NB4 (cell line): ENCODE measurements at places on chromosomes 13 and 19.

DNA sequence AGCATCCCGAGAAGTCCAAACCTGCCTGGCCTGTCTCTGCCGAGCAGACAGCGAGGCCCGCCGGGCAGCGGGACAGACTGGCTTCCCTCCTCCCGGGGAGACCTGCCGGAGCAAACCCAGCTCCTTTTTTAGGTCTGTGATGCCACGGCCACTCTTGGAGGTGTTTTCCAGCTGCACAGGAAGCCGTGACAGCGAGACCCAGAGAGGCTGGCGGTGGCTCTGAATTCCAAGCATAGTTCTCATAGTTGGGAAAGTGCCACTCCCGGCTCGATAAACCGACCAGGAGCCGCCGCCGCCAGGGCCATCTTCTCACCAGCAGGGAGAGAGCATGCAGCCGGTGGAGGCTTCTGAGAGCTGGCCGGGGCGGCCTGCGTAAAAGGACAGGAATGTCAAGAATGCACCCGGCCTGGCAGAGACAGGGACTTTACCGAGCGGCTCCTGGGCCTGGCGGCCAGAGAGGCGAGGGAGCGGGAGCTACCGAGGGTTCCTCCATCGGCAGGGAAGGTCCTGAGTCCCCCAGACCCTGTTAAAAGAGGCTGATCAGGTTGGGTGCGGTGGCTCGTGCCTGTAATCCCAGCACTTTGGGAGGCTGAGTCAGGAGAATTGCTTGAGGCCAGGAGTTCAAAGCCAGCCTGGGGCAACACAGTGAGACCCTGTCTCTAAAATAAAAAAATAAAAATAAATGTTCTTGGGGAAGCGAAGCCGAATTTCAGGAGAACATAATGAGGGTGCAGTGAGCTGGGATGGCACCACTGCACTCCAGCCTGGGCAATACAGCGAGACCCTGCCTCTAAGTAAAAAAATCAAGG is 64.9 kb downstream of the GADD45B start:
- no peak for DNase-seq

- DNase-seq, result peak; percentile 51
Observed at GRCh38 chr19:7534531-7535046, 928 bp upstream of the PNPLA6 start.

DNA sequence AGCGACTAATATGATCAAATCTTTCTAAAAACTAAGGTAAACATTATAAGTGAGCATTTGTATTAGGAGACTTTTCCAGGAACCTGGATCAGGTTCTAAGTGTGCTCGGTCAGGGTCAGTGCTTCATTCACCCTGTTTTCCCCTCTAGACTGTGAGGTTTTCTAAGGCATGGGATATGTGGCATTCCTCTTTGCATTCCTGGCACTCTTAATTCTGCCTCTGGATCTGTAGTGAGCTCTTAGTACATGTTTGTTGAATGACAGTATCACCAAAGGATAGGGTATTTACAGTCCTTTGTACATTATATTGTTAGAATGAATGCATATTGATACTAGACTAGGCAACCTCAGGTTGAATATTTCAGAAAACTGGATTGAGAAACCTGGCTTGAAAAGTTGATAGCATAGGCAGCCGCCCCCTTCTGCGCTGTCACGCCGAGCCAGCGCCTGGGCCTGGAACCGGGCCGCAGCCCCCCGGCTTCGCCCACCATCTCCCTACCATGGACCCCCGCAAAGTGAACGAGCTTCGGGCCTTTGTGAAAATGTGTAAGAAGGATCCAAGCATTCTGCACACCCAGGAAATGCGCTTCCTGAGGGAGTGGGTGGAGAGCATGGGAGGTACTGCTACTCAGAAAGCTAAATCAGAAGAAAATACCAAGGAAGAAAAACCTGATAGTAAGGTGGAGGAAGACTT is 156.5 kb downstream of the KCNRG start:
- DNase-seq, result no peak

DNA sequence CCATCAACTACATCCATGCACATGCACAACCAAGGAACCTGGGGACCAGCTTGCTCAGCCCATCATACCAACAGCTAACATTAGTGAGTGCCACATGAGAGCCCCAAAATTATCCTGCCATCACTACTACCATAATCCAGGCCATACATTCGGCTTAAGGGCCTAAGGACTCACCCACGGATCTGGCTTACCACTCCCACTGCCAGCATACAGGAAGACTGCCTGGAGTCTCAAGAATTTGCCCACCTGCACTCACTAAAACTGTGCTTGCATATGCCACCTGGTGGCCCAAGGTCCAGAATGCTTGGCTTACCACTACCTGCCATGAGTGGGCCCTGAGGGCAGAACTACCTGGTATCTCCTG is 1562.9 kb upstream of the PRR20A start:
- no peak for DNase-seq

- DNase-seq, result peak; percentile 75
Observed at GRCh38 chr19:947707-948539, 22.1 kb downstream of the ARID3A start.

- DNase-seq, result no peak
Observed at GRCh38 chr13:42808341-42808940, 27.1 kb downstream of the FAM216B start.

- DNase-seq, result no peak
Observed at GRCh38 chr13:59658027-59658737, 505.5 kb downstream of the DIAPH3 start.

- no peak for DNase-seq
Observed at GRCh38 chr13:46617885-46618284, 64.9 kb downstream of the LRCH1 start.

DNA sequence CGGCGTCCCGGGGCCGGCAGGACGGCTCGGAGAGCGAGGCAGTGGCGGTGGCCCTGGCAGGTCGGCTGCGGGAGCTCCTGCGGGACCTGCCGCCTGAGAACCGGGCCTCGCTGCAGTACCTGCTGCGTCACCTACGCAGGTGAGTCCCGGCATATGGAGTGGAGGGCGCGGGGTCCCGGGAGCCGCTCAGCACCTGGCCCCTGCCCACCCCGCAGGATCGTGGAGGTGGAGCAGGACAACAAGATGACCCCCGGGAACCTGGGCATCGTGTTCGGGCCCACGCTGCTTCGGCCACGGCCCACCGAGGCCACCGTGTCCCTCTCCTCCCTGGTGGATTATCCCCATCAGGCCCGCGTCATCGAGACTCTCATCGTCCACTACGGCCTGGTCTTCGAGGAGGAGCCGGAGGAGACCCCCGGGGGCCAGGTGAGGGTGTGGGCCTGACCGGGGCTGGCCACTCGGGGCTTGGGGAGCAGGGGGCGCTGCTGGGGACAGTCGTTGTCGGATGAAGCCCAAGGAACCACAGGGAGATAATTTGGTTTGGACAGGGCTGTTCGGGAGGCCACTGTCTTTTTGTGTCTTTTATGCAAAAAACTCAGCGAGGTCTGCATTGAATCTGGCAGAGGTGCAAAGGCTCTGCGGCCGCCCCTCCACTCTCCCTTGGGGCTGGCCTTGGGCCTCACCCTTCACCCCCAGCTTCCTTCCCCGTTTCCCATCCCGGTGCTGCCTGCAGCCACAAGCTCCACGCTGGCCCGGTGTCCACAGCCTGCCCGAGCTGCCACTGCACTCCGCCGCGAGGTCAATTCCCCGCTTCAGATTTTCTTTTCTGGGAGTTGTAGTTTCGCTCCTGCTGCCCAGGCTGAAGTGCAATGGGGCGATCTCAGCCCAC is 12.0 kb downstream of the POLR2E start:
- DNase-seq, result no peak

- DNase-seq, result peak; percentile 31
Observed at GRCh38 chr13:110422913-110423688, 116.0 kb downstream of the COL4A2 start.

- peak; percentile 58 for DNase-seq
Observed at GRCh38 chr13:40665126-40666044, 1.1 kb downstream of the FOXO1 start.

GRCh38 chr19:15111758-15112157 is 4.6 kb downstream of the SYDE1 start:
- DNase-seq, result no peak

GRCh38 chr13:102443249-102443648 is 41.4 kb upstream of the FGF14 start:
- no peak for DNase-seq

DNA sequence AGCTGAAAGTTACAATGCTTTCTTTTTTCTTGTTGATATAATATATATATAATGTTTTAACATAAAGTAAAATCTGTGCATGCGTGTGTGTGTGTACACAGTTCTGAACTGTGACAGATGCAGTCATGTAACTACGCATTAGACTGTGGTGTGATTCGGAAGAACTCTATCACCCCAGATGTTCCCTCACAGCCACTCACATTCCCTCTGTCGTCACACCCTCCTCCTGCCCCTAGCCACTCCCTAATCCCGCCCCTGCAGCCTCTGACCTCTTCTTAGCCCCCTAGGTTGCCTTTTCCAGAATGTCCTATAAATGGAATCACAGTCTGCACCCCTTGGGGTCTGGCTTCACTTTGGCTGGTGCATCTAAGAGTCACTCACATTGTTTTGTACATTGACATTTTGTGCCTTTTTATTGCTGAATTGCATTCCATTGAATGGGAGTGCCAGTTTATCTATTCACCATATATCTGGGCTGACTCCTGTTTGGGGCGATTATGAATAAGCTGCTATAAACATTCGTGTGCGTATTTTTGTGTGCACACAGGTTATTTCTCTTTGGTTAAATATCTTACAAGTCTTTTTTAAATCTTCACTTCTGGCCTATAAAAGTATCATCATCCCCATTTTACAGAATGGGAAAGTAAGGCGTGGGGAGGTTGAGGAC is 20.4 kb downstream of the DHRS12 start:
- no peak for DNase-seq

DNA sequence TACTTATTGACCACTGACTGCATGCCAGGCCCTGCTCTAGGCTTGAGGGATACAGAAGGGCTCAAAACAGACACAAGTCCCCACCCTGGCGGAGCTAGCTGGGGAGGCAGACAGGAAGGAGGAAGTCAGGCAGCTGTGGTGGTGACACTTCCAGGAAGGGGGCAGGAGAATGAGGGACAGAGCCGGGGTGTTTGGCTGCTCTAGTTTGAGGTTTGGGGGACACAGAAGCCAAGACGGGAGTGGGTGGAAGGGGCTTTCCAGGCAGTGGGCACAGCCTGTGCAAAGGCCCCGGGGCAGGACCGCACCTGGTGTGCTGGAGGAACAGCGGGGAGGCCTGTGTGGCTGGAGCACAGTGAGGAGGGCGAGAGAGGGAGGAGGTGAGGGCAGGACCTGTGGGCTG is 4.0 kb downstream of the MRPL54 start:
- DNase-seq, result no peak

GRCh38 chr13:91291078-91291477 is 56.4 kb upstream of the MIR17HG start:
- no peak for DNase-seq

DNA sequence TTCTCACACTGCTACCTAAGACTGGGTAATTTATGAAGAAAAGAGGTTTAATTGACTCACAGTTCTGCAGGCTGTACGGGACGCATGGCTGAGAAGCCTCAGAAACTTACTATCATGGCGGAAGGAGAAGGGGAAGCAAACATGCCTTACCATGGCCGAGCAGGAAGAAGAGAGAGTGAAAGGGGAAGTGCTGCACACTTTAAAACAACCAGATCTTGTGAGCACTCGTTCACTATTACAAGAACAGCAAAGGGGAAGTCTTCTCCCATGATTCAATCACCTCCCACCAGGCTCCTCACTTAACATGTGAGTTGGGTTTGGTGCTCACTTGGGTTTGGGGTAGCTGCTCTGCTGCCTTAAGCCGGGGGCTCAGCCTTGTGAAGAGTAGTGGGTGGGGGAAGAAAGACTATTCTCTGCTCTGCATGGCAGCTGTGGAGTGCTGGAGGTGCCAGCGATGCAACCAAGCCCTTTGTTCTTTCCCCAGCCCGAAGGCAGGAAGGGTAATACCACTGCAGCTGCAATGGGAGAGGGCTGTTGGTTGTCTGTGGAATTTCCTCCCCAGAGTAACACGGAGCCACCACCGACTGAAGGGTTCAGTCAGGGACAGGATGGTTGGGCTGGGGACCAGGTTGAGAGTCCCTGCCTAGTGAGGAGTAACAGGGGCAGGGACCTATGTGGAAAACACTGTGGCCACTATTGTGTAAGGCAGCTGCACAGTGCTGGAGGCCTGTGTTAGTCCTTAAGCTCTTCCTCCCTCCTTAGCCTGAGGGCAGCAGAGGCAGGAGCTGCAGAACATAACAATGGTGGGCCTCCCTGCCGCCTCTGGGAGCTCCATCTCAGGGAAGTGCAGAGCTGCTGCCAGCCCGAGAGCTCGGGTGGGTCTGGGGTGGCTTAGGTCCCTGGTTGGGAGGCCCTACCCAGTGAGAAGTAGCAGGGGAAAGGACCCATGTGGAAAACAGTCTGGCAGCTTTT is 1262.5 kb downstream of the EFNB2 start:
- peak; percentile 70 for DNase-seq

DNA sequence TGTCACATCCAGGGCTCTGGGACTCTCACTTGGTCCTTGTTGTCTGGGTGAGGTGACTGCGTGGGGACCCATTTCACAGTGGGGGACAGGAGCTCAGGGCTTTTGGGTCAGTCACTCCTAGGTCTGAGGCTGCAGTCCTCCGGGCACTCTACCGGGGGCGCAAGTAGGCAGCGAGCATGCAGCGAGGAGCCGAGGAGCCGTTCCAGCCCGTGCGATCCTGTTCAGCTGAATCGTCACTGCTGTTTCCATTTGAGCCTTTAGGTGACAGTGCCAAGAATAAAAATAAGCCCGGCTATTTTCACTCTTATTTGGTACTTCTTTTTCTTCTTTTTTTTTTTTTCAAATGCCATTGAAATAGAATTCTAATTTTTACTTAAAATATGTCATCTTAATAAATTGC is 126.5 kb downstream of the ZNF536 start:
- no peak for DNase-seq

DNA sequence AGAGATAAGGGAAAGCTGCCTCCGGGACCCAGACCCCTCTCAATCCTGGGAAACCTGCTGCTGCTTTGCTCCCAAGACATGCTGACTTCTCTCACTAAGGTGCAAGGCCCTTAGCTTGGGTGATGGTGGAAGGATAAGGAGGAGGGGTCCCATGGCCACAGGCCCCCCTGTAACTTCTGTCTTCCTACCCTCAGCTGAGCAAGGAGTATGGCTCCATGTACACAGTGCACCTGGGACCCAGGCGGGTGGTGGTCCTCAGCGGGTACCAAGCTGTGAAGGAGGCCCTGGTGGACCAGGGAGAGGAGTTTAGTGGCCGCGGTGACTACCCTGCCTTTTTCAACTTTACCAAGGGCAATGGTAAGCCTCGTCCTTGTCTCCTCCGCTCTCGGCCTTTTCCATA is 2.0 kb downstream of the CYP2F1 start:
- no peak for DNase-seq

- no peak for DNase-seq
Observed at GRCh38 chr19:50702871-50703829, 16.5 kb downstream of the SHANK1 start.
